ENCODE measurements at places on chromosomes 12 and 14. TPM values are rescaled to one million over a fixed set of nuclear protein-coding genes. Genes with fewer than 3 reads are reported as not detected.

- peak; percentile 94 for DNase-seq
Measured at GRCh38 chr12:106955377-106956047, at the start of gene TMEM263. TSS of gene TMEM263 (plus strand) at chr12:106955907. CDS start at chr12:106967117, 11,210 bp downstream.

Gene KRT74
- not detected for total RNA-seq

Gene PTPRQ
- total RNA-seq, result 0.07 TPM

DNA sequence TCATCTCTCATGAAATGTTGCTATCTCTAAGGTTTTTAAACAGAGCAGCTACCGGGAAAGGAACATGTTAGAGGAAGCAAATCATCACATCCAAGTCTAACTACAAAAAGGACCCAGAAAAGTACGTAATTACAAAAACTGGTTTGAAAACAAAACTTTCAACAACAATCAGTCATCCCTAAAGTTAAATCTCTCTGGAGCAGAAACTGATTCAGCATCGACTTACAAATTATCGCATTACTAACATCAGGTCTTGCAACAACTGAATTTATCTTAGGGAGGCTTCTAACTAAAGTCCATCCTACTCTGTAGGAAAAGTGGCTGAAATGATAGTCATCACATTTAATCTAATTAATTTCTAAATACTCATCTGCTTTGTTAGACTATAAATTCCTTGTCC lies 137.0 kb downstream of the MED13L start:
- DNase-seq, result no peak

Gene DAD1
- total RNA-seq, result 228 TPM

- no peak for DNase-seq
Measured at GRCh38 chr12:80861641-80862378, 75.9 kb downstream of the LIN7A start.

GRCh38 chr14:51691176-51691575 lies 39.5 kb downstream of the FRMD6 start:
- DNase-seq, result peak; percentile 31

Gene TRPV4
- 1.6 TPM for total RNA-seq

GRCh38 chr14:105080161-105080560 lies 14.9 kb upstream of the GPR132 start:
- no peak for DNase-seq

DNA sequence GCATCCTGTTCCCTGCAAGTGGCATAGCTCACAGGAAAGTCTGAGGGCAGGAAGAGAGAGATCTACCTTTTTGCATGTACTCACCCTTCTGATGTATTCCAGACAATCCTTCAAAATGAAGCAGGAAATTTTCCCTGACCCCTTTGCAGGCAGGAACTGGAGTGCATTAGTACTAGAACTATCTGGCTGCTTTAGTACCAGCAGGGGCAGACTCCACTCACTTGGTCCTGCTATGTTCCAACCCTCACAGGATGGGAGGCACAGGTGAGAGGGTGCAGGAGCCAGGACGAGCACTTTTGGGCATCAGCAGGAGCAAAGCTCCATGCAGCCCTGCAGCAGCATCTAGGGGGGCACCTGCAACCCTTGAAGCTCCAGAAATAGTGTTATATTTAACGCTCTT lies 116.3 kb upstream of the IGF1 start:
- no peak for DNase-seq

Gene TRIAP1
- total RNA-seq, result 34.5 TPM

Gene AQP6
- total RNA-seq, result not detected

Gene INSM2
- 0.07 TPM for total RNA-seq

GRCh38 chr14:91727121-91727520 lies 4.8 kb downstream of the CATSPERB start:
- peak; percentile 39 for DNase-seq

- peak; percentile 43 for DNase-seq
Measured at GRCh38 chr14:77580964-77581505, 35.4 kb downstream of the SPTLC2 start.

Gene PPP2R5C
- total RNA-seq, result 96.1 TPM

GRCh38 chr14:77615361-77616132 lies 890 bp downstream of the SPTLC2 start:
- DNase-seq, result peak; percentile 57

Gene DLGAP5
- total RNA-seq, result 94.1 TPM

Gene MLH3
- total RNA-seq, result 13.2 TPM

GRCh38 chr14:99910337-99911309 lies 117.4 kb downstream of the EML1 start:
- peak; percentile 87 for DNase-seq

GRCh38 chr12:5716201-5716600 lies 228.9 kb downstream of the ANO2 start:
- no peak for DNase-seq

Gene LRP1
- total RNA-seq, result 21.8 TPM

- DNase-seq, result no peak
Measured at GRCh38 chr12:105955976-105956375, 182.8 kb downstream of the NUAK1 start.

DNA sequence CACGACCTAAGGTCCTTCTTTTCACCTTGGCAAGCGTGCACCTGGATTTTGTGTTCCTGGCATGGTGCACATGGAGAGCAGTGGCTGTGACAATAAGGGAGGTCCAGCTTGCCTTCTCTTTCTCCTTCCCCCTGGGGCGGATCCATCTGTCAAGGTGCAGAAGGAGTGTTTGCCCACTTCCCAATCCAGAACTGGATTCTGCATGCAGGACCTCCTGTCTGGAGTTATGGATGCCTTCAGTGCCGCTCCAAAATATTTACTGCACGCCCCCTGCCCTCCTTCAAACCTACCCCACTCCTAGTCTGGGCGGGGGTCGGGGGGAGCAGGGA lies 192.7 kb downstream of the DPF3 start:
- DNase-seq, result no peak

Gene FOXN4
- total RNA-seq, result not detected

All from PC-3 (cell line).